SK-N-DZ (cell line): ENCODE measurements at places on chromosomes 7 and 10.

DNA sequence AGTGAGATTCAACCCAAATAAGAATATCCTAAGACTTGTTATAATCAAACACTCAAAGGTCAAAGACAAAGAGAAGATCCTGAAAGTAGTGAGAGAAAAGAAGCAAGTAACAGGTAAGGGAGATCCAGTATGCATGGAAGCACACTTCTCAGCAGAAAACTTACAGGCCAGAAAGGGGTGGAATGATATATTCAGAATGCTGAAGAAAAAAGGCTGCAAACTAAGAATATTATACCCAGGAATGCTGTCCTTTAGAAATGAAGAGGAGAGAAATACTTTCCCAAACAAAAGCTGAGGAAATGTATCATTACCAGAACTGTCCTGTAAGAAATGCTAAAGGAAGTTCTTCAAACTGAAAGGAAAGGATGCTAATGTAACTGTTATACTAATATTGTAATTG is 12.6 kb upstream of the ZNF746 start:
- no peak for DNase-seq

DNA sequence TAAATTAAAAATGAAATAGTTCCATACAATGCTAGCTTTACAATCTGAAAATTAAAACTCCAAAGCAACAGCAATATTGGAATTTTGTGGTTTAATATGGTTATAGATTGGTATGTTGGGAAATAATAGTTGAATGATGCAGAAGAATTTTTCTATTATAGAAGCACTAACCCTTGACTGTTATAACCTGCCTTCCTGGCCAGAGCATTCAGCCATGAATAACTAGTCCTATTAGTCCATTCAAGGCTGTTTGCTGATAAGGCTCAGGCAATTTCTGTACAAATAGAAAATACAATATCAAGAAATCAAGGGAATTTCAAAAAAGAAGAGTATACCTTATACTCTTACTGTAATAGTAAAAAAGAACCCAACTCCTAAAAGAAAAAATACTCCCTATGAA is 101.6 kb upstream of the SP4 start:
- DNase-seq, result no peak

GRCh38 chr10:30830315-30831230 is 201.0 kb upstream of the LYZL2 start:
- DNase-seq, result no peak

DNA sequence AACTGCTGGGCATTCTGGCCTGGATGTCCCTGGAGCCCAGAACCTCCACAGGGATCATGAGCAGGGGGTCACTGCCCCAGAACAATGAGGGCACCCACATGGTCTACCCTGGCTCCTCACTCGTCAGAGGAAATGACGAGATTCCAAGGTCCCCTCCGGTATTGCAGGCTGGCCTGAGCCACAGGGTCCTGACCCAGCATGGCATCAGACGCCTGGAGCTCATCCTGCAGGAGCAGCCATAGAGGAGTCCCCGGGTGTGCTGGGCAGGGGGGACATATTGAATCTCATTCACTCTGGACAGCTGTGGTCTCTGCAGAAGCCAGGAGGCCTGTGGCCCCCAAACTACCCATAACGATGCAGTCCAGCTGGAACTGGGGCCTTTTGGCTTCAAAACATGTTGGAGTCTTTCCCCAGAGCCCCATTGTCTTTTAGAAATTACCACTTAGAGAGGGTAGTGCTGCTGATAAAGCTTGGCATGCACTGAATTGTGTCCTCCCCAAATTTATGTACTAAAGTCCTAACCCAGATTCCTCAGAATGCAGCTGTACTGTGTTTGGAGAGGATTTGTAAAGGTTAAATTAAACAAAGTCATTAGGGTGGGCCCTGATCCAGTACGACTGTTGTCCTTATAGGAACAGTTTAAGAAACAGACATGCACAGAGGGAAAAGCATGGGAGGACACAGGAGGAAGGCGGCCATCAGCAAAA is 27.7 kb downstream of the ANXA8 start:
- DNase-seq, result no peak

DNA sequence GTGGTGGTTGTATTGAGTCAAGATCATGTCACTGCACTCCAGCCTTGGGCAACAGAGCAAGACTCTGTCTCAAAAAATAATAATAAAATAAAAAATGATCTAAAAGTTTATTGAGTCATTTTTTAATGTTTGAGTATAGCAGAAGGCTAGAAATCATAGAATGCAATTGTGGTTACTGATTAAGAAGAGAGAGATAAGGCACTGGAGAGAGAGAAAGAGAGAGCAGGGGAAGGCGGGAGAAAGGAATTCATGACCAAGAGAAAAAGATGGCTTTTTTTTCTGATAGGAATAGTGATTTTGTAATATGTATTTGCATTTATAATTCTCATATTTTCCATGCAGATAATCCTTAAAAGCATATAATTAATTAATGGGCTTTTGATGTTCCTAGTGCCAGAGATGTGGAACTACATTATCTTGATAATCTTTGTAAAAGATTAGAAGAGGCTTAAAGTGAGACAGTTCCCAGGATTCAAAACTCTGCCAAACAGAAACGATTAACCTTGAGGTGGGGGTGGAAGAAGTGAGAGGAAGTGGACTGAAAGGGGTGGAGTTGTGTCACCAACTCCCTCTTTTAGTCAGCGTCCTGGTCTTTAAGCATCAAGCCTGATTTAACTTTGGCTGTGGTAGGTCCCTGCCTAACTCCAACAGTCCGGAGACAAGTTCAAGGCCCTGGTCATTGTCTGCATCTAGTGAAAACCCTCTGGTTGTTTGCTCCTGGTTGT is 76.2 kb downstream of the CHN2 start:
- no peak for DNase-seq

DNA sequence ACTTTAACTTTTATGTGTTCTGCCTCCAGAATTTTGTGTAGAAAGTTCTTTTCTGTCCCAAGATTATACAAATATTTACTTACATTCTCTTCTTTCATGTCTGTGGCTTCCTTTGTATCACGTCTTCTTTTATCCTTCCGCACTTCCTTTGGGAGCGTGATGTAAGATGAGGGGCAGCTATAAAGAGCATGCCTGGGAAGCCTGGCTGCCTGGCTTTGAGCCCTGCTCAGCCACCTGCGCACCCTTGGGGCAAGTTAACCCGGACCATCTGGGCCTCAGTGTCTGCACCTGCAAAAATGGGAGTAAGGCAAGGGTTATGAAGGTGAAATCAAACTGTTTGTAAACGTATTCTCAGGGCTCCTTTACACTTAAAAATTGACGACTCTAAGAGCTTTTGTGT is 25.2 kb downstream of the PALD1 start:
- no peak for DNase-seq

DNA sequence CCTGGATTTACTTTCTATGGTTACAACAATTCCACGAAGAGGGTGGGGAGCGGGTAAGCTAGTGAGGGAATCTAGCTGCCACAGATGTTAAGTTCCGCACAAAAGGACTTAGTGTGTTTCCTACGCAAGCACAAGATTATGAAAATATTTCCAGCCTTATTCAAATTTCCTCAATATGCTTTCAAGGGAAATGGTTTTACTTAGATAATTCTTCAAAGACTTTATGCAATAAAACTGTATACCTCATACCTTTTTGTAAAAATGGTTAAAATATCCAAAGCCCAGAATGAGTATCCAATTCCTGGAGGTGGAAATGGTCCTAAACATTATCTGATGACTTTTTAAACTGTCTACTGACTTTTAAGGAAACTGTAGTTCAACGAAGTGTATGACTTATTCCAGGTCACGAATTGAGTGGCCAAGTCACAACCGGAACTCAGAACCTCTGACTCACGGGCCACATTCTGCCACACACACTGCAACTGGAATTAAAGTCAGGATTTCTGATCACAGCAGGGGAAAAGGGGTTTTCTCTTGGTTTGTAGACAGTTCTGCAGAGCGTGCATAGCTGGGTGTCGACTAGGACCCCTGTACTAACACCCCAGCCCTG is 20.2 kb upstream of the INSIG1 start:
- no peak for DNase-seq

DNA sequence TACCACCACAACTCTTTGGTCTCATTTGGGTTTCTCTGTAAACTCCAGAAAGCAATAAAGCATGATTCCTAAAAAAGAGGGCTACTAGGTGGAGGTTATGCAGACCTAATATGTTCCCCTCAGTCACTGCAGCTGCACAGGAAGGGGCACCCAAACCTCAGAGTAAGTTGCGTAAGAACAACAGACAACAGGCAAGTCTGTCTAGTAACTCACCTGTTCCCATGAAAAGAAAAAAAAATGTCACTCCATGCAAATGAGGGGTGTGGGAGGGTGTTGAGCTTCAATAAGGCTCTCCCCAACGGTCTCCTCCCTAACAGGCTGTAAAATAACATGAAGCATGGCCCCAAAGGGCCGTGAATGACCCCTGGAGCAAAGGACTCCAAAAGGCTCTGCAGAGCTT is 461.4 kb downstream of the KCNMA1 start:
- no peak for DNase-seq

GRCh38 chr7:1555813-1556543 is at the start of gene TMEM184A:
TSS of gene TMEM184A (minus strand) at chr7:1556205. CDS start at chr7:1555484, 721 bp downstream.
- peak; percentile 66 for DNase-seq

- no peak for DNase-seq
These were observed 364.3 kb upstream of the PLXDC2 start for GRCh38 chr10:19451937-19452336.

DNA sequence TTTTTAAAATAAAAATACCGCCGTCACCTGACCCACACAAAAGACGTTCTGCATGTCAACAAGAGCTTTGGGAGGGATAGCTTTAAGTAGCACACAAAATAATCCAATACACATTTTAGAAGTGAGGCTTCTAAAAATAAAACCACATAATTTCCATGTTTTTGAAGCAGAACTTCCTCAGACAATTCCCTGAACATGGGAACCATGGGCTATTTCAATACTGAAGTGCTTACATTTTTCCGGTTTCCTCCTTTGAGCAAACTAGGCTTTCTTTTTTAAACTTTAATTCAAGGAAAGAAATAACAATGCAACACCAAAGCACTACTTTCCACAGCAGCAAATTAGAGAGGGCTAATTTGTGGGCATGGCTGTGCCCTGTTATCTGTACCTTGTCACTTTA is 59.9 kb downstream of the ELMO1 start:
- no peak for DNase-seq

GRCh38 chr7:29372351-29373090 is 177.9 kb downstream of the CHN2 start:
- no peak for DNase-seq

GRCh38 chr10:11207560-11207844 is 189.8 kb downstream of the CELF2 start:
- DNase-seq, result no peak

- no peak for DNase-seq
These were observed 13.0 kb upstream of the AKR1E2 start for GRCh38 chr10:4813023-4813422.

DNA sequence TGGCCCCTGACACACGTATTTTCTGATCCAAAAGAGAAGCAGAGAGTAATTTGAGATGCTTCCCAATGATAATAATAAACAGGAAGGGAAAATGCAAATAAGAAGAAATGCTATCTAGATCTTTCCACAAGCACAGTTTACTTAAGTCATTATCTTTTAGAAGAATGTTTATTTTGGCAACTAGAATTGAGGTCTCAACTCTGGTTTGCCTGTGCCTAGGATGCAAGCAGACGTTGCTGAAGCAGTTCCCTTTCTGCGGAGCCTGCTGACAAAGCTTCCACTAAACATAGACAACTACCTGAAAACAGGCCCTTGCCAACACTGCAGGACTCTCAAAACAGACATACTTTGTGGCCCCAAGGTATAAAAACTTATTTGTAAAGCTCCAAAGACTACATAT is 315.8 kb upstream of the POM121L12 start:
- no peak for DNase-seq

DNA sequence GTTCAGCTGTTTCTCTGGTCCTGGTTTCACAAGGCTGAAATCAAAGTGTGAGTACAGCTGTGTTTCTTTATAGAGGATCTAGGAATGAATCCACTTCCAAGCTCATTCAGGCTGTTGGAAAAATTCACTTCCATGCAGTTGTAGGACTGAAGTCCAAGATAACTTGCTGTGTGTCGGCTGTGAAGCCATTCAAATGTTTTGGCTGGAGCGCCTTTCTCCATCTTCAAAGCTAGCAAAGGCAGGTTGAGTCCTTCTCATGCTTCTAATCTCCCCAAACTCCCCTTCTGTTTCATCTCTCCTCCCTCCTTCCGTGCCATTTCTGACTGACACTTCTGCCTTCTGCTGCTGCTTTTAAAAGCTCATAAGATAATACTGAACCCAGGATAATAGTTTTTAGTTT is 1195.4 kb upstream of the LRRN3 start:
- DNase-seq, result no peak

GRCh38 chr7:112547916-112548315 is 67.1 kb downstream of the LSMEM1 start:
- no peak for DNase-seq

- DNase-seq, result peak; percentile 100
These were observed 67.6 kb downstream of the CDK6 start for GRCh38 chr7:92768501-92769393.

GRCh38 chr7:115410434-115410820 is 488.5 kb downstream of the MDFIC start:
- no peak for DNase-seq

DNA sequence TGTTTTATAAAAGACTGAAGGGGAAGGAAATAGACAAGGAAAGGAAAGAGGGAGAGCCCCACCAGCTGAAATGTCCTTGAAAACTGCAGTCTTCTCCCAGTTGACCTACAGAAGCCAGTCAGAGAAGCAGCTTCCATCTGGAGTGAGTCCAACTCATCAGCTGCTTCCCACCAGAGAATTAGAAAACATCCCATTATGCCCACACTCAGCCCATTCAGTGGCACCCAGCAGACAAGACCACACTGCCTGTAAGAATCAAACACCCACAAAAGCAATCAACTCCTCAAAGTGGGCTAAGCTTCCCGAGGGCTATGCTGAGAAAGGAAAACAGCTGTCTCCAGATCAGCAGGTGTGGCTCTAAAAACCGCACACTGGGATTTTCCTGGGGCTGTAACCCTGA is 29.6 kb upstream of the TMEM213 start:
- DNase-seq, result no peak

GRCh38 chr7:150686030-150686631 is 625 bp downstream of the GIMAP2 start:
- DNase-seq, result no peak

DNA sequence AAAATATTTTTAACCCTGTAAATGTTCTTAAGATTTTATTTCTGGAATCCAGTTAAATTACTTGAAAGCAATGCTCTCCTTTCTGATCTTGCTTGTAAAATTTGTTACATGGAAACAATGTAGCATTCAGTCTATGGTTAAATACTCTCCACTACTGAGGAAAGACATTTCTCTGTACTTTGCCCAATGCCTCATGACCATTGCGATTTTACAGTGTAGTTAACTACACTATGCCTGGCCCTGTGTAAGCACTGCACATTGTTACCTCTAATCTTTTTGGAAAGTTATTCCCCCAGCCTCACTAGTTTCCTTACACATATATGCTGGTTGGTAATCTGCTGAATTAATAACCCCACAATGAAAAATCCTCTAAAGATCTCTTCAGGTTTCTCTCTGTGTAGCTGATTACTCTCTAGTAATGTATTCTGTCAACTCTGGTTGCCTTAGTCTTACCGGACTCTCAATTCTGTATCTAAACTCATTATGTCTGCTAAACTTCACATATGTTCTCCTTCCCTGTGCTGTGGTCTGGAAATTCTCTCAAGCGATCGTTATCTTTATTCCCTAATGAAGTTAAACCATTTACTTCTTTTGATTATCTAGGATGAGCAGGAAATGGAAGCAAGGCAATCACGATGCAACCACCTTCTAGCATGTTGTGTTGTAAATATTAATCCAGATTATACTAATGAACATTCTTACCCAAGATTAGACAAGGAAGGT is 58.7 kb upstream of the TMEM106B start:
- DNase-seq, result peak; percentile 96

GRCh38 chr7:112481833-112482670 is 1.3 kb downstream of the LSMEM1 start:
- DNase-seq, result peak; percentile 25

GRCh38 chr7:27873981-27874957 is 134.3 kb downstream of the TAX1BP1 start:
- no peak for DNase-seq
